A375 (cell line): ENCODE measurements at places on chromosomes 1 and 21. TPM values are rescaled to one million over a fixed set of nuclear protein-coding genes. Genes with fewer than 3 reads are reported as not detected.

Gene HHAT
- total RNA-seq, result 6.3 and 12.3 TPM in 2 replicates

Gene FMO1
- not detected in 2 replicates for total RNA-seq

Gene EPHA10
- not detected in 2 replicates for total RNA-seq

Gene MAD2L2
- 91.0 and 100 TPM in 2 replicates for total RNA-seq

Gene MYCL
- 1.6 and 2.5 TPM in 2 replicates for total RNA-seq

Gene DCLRE1B
- 6.3 and 9.5 TPM in 2 replicates for total RNA-seq

Gene FCGR3B
- not detected in 2 replicates for total RNA-seq

Gene PDZK1IP1
- not detected in 2 replicates for total RNA-seq

Gene SYT14
- 3.2 and 3.8 TPM in 2 replicates for total RNA-seq

Gene RAB25
- not detected in 2 replicates for total RNA-seq

Gene ATP1A2
- not detected in 2 replicates for total RNA-seq

Gene C4BPA
- total RNA-seq, result not detected in 2 replicates

Gene RPE65
- not detected in 2 replicates for total RNA-seq

Gene OR2T11
- total RNA-seq, result not detected in 2 replicates

Gene SOX13
- total RNA-seq, result 8.3 and 8.7 TPM in 2 replicates

Gene LEPROT
- total RNA-seq, result 24.2 and 33.9 TPM in 2 replicates

Gene TEX38
- total RNA-seq, result not detected in 2 replicates

Gene CD48
- not detected in 2 replicates for total RNA-seq

Gene SDC3
- total RNA-seq, result 42.8 and 49.1 TPM in 2 replicates

Gene CEP170
- total RNA-seq, result 84.8 and 100 TPM in 2 replicates

Gene CD53
- total RNA-seq, result not detected in 2 replicates

Gene RIPK4
- 54.8 and 61.9 TPM in 2 replicates for total RNA-seq

Gene DLGAP3
- total RNA-seq, result 0.04 and 0.16 TPM in 2 replicates

Gene CFH
- 2.4 and 2.8 TPM in 2 replicates for total RNA-seq

Gene LCE1D
- total RNA-seq, result not detected in 2 replicates

Gene CZIB
- 43.6 and 51.9 TPM in 2 replicates for total RNA-seq

Gene NR5A2
- total RNA-seq, result 0.37 and 0.60 TPM in 2 replicates

Gene ATP1A4
- not detected in 2 replicates for total RNA-seq

Gene LRRC53
- total RNA-seq, result 0.08 TPM in 1 of 2 replicates, not detected in the other

Gene RXFP4
- not detected in 2 replicates for total RNA-seq

Gene PRDM16
- not detected in 2 replicates for total RNA-seq

Gene GREM2
- not detected in 2 replicates for total RNA-seq

Gene SH2D2A
- 1.0 and 1.8 TPM in 2 replicates for total RNA-seq

Gene SLC6A9
- 15.0 and 17.3 TPM in 2 replicates for total RNA-seq

Gene SPRR1A
- not detected in 2 replicates for total RNA-seq

Gene SLAMF9
- 1.8 and 3.1 TPM in 2 replicates for total RNA-seq

Gene GSTM1
- total RNA-seq, result 10.0 and 19.7 TPM in 2 replicates

Gene LAPTM5
- total RNA-seq, result 0.21 and 0.68 TPM in 2 replicates

Gene PLPP3
- total RNA-seq, result 8.4 and 9.6 TPM in 2 replicates

Gene OR14K1
- not detected in 2 replicates for total RNA-seq

Gene FCRL5
- total RNA-seq, result not detected in 2 replicates

Gene CREB3L4
- total RNA-seq, result 22.7 and 28.3 TPM in 2 replicates

Gene S100A16
- 436 and 451 TPM in 2 replicates for total RNA-seq

Gene SGIP1
- total RNA-seq, result 0.60 TPM in 1 of 2 replicates, not detected in the other

Gene BMP8B
- total RNA-seq, result 10.3 and 10.9 TPM in 2 replicates

Gene NLRP3
- 0.53 and 2.0 TPM in 2 replicates for total RNA-seq

Gene CFAP107
- total RNA-seq, result not detected in 2 replicates

Gene HMGN1
- 140 and 220 TPM in 2 replicates for total RNA-seq

Gene CFHR2
- total RNA-seq, result not detected in 2 replicates

Gene AKR7A3
- 0.57 and 1.2 TPM in 2 replicates for total RNA-seq

Gene CELA3A
- not detected in 2 replicates for total RNA-seq

Gene LRRC8C
- total RNA-seq, result 1.1 and 1.4 TPM in 2 replicates

Gene MSH4
- total RNA-seq, result 0.04 and 0.08 TPM in 2 replicates

Gene RHCE
- 1.0 and 2.4 TPM in 2 replicates for total RNA-seq

Gene RGS4
- total RNA-seq, result 4.7 and 5.2 TPM in 2 replicates

Gene USH2A
- total RNA-seq, result under 0.01 and 0.03 TPM in 2 replicates

Gene C1orf167
- 1.3 TPM in 1 of 2 replicates, not detected in the other for total RNA-seq
